ENCODE measurements at places on chromosomes 3 and 15. TPM values are rescaled to one million over a fixed set of nuclear protein-coding genes. Genes with fewer than 3 reads are reported as not detected.
A peak's percentile ranks its signal among the peaks of the same experiment; 100 is the strongest.

C3orf49 gene
- not detected for total RNA-seq

ITIH1 gene
- total RNA-seq = not detected

CX3CR1 gene
- 0.12 TPM for total RNA-seq

FSD2 gene
- not detected for total RNA-seq

SLC4A7 gene
- total RNA-seq = 67.4 TPM

IQSEC1 gene
- 43.3 TPM for total RNA-seq

CCR5 gene
- not detected for total RNA-seq

EAF2 gene
- total RNA-seq = 3.7 TPM

UROC1 gene
- total RNA-seq = 0.15 TPM

GRCh38 chr3:134317106-134317947, 56.9 kb downstream of the AMOTL2 start:
- no peak for DNase-seq

- no peak for DNase-seq
Measured at GRCh38 chr3:168973897-168974296, 689.6 kb downstream of the MECOM start.

DNA sequence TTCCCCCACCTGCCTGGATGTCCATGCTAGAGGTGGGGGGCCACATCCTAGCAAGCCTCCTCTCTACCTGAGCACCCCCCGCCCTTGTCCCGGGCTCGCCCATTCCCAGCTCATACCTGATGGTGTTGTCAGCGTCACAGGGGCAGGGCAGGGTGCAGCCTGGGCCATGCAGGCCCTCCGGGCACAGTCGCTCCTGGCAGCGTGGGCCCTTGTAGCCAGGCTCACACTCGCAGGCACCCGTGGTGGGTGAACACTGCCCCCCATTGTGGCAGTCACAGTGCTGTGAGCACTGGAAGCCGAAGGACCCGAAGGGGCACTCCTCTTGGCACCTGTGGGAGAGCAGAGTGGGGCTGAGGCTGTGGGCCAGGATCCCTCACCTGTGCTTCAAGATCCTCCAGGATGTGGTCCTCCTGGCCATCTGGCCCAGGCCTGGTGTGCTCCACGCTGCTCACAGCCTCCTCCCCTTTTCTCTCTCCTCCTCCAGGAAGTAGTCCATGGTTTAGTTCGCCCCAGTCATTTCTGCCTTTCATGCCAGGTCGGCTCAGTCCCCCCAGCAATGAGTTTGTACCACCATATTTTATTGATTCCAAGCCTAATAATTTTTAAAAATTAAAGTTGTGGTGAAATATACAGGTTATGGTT, 95.6 kb downstream of the RAB11A start:
- DNase-seq = no peak

DNA sequence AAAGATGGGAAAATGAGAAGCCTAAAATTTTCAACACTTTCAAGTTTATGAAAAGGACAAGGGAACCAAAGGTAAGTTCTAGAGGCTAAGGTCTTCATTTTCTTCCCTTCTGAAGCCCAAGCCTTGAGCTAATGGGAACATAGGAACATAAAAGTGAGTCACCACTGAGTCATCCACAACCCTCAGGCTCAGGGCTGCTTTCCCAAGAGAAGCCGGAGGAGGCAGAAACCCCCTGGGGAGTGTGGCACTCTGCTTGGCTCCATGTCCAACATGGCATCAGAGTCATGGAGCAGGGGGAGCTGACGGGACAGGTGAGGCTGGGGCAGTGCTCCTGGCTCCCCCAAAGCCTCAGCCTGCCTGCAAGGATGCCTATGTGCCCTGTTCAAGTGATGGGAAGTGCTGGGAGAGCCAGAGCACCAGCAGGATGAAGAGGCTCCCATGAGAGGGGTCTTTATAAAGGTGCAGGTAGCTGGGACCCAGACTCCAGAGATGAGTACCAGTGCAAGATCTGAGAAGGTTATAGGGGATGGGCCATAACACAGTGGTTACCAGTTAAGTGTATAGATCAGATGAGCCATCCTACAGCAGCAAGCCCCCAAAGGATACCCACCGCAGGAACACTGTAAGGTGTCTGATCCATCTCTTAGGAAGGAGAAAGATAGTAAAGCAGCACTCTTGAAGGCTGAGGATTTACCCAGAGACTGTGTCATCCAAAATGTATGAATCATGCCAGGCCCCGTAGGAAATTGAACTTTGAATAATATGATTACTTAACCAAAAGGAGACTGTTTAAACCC, 31.8 kb upstream of the RYR3 start:
- DNase-seq = no peak

DNA sequence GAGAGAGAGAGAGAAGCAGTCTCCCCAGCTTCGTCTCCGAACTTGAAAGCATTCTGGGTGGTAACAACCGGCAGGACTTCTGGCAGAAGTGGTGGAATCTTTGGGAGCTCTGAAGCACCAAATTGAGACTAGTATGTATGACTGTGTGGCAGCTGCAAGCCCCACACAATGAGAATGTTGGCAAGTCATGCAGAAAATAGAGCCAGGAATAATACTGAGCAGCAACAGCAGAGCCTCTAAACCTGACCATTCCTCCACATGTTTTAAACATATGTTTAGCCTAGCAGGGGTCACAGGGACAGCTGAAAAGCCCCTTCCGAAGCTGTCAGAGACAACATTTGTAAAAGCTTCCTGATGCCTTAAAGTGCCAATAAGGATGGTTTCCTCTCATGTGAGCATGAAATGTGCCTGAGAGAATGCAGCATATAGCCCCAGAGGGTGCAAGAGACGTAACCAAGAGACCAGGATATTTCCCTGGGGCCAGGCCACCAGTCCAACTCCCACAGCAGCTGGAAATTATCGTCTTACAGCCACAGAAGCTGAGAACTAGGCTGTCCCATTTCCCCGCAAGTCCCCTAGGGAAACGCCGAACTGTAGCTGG, 178.6 kb upstream of the CCDC54 start:
- no peak for DNase-seq

DNA sequence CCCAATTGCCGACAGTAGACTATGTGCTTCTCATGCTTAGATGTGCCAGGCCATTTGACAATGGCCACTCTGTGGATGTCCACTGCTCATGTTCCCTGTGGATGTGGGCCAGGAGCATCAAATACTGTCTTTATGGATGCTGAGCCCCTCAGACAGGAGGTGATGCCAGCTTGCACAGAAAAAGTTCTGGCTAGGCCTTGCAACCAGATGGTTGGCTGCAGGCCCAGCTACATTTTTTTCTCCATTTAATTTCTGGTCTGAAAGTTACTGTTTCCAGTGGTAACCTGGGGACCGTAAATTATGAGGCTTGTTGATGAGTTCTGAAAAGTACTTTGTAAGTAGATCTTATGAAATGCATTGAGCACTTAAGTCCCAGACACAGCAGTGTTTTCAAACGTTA, 228.5 kb downstream of the CHL1 start:
- no peak for DNase-seq

DNA sequence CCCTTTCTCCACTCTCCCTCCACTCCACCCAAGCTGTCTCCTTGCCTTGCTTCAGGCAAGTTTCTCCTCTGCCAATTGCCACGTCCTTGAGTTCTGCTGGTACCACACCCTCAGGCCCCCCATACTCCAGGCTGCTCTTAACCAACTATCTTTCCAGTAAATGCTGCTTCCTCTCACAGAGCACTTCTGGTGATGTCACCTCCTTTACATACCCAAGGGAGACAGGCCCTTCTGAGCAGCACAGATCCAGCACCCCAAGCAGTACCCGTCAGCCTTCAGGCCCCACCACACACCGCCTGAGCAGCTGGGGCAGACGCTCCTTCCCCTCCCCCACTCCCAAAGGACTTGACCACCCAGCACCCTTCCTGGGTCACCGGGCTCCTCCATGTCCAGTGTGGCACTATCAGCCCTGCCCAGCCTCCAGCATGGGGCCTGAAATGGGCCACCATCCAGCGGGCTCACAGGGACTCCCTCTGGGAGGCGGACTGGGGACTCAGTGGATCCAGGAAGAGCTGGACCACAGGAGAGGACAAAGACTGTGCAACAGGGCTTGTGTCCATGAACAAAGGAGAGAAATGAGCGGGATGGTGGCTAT, 50.2 kb downstream of the KLF15 start:
- no peak for DNase-seq

DNA sequence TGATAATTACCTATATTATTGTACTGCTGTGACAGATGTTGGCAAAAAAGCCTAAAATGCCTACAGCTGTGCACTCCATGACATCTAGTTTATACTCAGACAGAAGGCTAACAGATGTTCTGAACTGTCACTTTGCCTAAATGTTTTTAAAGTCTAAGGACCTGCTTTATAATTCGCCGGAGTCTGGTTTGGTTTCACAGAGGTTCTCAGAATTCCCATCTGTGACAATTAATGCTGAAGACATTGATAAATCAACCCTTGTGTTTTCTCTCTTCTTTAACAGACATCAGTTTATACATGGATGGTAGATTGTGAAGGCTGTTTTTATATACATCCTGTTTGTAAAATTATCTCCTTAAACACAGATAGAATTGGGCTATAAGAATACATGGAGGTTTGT, 19.8 kb upstream of the SOX2 start:
- no peak for DNase-seq

DNA sequence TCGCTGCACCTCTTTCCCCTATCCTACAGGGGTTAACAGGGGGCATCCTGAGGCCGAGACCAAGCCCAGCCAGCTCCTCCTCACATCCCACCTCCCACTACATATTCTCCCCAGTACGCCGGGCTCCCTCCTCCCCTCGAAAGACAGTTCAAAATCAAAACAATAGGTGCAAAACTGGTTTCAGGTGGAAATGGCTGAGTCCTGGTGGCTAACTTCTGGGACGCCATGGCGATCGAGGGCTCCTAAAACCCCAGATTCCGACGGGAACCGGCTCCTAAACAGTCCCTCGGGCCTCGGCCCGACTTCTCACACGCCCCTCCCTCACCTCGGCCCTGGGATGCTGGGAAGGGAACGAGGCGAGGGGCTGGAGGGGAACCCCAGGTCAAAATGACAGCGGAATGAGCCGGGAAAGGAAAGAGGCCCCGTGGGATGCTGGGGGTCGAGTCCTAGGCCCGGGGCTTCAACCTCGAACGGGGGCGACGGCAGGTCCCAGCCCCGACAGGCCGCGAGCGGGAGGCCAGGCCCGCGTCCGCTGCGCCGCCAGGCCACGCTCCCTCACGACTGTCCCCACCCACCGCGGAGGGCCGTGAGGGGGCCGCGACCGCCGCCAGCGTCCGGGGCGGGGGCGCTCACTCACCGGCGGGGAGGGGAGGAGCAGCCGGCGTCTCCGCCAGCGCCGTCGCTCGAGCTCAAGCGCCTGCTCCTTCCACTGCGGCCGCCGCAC, 492 bp downstream of the TMCC1 start:
- DNase-seq = no peak

- no peak for DNase-seq
Measured at GRCh38 chr3:161602475-161602874, 105.9 kb downstream of the OTOL1 start.

- DNase-seq = no peak
Measured at GRCh38 chr3:99741588-99741987, 76.1 kb upstream of the CMSS1 start.

- DNase-seq = no peak
Measured at GRCh38 chr3:125150525-125151441, 61.8 kb downstream of the SLC12A8 start.

DNA sequence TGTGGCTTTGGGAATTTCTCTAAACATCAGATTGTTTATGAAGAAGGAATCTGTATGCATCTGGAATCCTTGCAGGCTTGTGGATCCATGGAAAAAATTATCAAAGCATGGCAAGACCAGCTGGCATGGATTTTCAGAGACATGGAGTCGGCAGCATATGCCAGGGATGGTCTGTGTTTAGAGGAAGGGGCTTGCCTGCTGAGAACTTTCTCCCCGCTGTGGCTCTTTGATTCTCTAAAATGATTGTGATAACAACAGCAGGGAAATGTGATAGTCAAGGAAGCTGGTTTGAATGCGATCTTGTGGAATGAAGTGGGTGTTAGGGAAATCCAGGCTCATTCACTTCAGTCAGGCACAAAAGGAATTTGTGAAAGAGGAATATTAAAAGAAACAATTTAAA, 245.7 kb upstream of the THRB start:
- DNase-seq = no peak

DNA sequence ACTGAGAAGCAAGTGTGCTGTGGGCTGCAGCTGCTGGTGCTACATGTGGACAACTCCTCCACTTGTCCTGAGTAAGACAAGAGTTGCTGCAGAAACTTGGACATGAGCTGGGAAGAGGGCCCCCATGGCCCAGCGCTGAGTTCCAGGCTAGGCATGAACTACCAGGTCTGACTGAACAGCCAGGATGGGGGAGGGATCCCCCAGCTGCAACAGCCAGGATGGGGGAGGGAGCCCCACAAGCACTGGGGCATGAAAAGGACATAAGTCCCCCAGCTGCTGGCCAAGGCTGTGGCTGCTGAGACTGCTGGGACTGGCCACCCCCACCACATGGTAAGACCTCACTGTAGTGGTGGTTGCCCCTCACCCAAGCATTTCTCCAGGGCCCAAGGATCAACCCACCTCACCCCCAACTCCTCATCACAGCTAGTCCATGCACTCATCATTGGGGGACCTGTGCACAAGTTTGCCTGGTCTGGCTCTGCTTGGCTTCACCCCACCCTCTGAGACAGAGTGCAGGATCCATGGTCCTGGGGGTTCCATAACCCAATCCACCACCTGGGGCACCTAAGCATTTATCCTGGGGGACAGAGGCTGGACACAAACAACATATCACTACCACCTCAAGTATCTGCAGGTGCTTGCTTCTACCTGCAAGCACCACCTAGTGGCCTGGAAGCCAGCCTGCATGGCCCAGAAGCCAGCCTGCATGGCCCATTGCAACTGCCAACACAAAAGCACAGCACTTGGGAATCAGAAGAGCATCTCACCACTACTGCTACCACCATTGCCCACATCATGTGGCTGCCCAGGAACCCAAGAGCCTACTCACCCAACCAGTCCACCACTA, 84.5 kb upstream of the STT3B start:
- DNase-seq = no peak

DNA sequence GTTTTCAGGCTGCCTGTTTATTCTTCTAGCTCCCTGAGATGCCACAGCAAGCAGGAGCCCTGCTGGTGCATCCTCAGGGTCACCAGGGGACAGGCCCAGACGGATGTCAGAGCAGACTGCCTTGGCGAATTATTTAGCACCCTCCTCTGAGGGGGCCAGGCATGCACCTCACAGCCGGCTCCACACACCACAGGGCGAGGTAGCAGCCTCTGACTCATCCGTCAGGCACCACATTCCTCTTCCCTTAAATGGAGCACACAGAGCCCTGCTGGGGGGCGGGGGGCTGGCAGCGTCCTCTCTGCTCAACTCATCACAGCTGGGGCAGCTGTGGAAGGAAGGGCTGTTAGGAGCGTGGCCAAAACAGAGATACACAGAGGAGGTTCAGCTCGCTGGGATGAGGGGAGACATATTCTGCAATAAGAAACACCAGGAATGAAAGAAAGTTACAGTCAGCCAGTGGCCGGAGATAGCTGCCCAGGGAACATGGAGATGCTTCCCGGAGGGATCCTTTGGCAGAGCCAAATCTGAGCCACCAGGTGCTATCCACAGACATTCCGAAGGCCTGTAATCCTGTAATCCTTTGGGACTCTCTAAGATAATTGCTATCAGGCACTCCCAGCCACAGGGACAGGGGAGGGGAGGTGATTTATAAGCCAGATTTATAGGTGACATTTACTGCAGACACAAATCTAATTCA, 13.9 kb upstream of the PRICKLE2 start:
- DNase-seq = peak; percentile 95
